ENCODE measurements at places on chromosomes 5 and 9.

GRCh38 chr5:64690417-64691151 lies at the start of gene SHISAL2B:
Gene SHISAL2B (plus strand): TSS chr5:64690503. CDS start chr5:64690624, 121 bp downstream.
- no peak for DNase-seq

GRCh38 chr9:75669721-75670120 lies 220.8 kb upstream of the PCSK5 start:
- DNase-seq = no peak

DNA sequence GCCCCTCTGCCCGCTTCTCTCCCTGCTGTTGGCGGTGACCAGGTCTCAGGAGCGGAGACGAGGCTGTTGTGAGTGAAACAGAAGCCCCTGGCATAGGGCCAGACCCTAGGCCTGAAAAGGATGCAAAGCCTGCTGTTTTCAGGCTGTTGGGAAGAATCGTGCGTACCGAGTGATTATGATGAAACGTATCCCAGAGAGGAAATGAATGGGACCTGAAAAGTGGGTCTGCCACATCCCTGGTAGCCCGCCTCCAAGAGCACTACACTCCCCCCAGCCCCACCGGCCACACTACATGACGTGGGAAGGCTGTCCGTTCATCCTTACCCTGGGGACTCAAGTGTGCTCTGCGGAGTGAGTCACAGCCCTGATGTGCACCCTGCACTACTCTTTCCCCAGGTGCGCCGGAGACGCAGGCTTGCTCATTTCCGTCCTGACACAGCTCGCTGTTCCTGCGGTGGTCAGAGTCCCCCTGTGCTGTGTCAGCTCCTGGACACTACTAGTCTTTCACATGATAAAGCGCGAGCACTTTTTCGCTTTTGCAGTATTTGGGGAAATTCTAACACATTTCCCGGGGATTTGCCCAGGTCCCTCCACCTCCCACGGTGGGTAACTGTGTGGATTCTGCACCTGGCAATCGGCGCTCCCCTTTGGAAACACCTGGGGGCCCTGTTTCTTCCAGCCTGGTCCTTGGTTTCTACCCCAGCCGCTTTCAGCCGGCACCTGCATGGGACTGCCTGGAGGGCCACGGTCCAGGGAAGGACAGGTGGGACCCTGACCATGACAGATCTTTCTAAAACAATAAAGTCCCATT lies 91.5 kb downstream of the ANKRD33B start:
- no peak for DNase-seq

DNA sequence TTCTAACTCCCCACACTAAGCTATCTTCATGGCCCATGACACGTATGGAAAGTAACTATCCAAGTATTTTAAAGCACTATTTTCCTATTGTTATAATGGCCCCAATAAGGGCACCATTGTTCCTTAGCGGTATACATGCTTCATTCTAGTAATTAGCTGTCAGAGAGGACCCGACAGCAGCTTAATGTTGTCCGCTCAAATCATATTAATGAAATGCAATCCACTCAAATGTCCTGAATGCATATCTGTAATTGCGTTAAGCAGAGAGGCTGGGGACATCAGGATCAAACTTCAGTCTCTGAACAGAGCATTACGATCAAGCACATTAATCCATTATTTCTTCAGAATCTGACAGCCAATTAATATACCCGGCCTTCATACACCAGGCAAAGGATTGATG lies 139.7 kb downstream of the CRB2 start:
- no peak for DNase-seq

- no peak for DNase-seq
Measured at GRCh38 chr5:8396246-8396645, 527.3 kb downstream of the MTRR start.

DNA sequence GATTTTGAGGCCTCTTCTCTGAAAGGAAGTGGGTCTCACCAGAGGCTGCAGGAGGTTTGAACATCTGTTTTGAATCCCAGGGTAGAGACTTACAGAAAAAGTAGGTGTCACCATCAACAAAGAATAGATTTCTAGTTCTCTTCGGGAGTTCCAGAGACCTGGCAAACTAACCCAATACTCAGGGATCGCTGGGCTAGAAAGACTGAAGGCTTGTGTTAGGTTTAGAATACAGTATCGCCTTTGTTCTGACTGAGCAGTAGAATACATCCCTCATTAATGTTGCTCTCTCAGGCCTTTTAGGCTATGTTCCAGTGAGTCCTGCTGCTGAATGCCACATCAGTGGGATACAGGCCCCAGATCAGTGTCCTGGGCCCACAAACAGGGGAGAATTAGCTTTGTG lies 27.2 kb downstream of the RUSC2 start:
- no peak for DNase-seq

- no peak for DNase-seq
Measured at GRCh38 chr5:158139161-158139560, 280.2 kb upstream of the CLINT1 start.

DNA sequence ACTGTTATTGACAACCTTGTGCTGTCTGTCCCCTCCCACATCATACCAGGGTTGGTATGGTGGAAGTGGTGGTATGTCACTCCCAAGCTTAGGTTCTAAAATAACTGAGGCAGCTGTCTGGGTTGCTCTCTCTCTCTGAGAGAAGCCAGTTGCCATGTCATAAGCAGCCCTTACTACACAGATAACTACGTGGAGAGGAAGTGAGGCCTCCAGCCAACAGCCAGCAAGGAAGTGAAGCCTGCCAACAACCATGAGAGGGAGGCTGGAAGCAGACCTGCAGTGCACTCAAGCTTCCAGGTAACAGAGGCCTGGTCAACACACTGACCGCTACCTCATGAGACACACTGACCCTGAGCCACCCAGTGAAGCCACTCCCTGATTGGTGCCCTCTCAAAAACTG lies 18.6 kb downstream of the CTNNAL1 start:
- DNase-seq = no peak

GRCh38 chr9:27528076-27528885 lies 1.3 kb downstream of the MOB3B start:
- DNase-seq = no peak

DNA sequence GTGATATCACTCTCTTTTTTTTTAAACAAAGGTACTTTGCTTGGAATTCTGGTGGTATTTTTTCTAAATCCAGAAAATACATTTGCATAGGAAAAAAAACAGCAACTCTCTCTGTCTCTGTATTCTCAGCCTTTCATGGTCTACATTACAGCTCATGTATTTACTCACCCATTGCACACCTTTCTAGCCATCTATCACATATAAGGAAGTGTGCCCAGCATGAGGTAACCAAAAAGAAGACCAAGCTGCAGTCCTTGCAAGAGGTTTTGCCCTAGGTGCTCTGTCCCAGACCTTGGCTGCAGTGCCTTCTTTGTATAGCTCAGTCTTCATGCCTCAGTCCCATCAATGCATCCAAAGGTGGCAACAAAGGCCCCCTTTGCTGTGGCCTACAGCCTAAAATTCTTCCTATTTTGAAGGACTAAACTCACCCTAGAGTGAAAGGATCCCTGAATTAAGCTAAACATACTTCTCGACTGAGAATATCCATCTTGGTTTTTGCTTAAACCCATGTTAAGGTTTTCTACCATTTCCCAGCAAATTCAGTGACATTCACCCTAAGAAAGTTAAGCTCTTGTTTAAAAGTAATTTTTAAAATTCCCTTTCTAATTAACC lies 446.4 kb downstream of the KIF4B start:
- no peak for DNase-seq

DNA sequence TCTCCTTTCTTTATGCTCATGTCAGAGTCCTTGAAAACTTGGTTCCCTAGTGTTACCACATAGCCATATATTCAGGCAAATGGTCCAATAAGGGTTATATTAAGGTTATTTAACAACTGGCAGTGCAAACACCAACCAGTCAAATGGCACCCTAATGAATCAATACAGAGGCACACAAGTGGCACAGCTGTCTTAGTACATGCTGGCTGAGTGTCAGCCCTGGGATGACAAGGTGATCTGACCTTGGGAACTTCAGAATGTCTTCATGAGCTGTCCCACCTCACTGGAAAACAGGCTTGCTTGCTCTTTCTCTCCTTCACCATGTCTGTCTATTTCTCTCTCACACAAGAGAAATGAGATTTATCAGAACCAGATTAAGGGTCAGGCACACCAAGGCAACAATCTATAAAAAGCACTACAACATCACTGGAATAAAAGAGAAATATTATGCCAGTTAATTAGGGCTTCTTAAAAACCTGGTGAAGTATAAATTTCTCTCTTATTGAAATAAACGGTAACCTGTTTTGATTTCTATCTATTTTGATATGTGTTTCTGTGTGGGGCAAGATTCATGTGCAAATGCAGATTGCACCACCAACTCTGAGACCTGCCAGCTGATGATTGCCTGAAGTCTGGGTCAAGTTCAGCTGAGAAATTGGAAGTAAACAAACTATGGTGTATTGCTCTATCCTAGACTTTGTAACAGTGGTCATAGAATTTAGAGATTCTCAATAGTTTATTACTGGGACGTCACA lies 140.7 kb downstream of the SREK1 start:
- DNase-seq = no peak

- DNase-seq = no peak
Measured at GRCh38 chr5:133890314-133890713, 78.1 kb downstream of the C5orf15 start.

- peak; percentile 44 for DNase-seq
Measured at GRCh38 chr5:132439521-132440089, 51.0 kb downstream of the IRF1 start.

GRCh38 chr9:13145340-13145739 lies 134.2 kb downstream of the MPDZ start:
- DNase-seq = no peak

- no peak for DNase-seq
Measured at GRCh38 chr5:168292786-168293696, 1.6 kb downstream of the WWC1 start.

GRCh38 chr9:71253011-71253410 lies 131.6 kb upstream of the TRPM3 start:
- no peak for DNase-seq

GRCh38 chr5:131671409-131671808 lies 36.4 kb upstream of the RAPGEF6 start:
- no peak for DNase-seq

GRCh38 chr9:104780796-104781395 lies 17.0 kb downstream of the NIPSNAP3B start:
- no peak for DNase-seq

DNA sequence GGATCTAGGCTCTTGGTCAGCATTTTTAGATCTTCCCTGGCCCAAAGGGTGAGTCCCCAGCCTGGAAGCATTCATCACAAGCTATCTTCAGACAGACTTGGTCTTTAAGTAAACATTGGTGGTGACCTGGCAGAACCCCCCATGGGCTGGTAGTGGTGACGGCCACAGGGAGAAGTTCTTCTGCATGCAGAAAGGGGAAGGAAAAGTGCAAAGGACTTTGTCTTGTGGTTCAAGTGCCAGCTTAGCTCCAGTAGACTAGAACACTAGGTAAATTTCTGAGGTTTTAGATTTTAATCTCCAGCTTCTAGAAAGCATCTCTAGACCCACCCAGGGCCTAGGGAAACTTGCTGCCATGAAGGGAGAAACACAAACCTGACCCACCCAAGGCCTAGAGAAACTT lies 584.0 kb downstream of the CHSY3 start:
- no peak for DNase-seq

DNA sequence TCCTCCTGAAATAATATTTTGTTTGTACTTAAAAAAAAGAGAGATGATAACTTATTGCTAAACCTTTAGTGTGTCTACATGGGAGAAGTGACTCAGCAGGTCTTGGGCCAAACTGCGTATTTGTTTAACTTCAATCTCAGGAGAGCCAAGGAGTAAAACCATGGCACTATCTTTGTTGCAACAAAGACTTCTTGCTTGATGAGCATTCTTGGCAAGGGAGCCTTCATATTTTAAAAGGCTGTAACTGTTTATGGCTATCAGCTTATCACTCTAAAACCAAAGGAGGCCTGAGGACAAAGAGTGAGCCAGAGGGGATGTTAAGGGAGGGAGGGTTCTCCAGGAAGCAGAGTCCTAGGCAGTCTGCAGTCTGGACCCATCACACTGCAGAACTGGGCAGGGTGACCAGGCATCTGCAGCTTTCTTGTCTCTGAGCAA lies 216.2 kb upstream of the S1PR3 start:
- no peak for DNase-seq

GRCh38 chr5:109347252-109347888 lies 62.4 kb downstream of the PJA2 start:
- DNase-seq = no peak

DNA sequence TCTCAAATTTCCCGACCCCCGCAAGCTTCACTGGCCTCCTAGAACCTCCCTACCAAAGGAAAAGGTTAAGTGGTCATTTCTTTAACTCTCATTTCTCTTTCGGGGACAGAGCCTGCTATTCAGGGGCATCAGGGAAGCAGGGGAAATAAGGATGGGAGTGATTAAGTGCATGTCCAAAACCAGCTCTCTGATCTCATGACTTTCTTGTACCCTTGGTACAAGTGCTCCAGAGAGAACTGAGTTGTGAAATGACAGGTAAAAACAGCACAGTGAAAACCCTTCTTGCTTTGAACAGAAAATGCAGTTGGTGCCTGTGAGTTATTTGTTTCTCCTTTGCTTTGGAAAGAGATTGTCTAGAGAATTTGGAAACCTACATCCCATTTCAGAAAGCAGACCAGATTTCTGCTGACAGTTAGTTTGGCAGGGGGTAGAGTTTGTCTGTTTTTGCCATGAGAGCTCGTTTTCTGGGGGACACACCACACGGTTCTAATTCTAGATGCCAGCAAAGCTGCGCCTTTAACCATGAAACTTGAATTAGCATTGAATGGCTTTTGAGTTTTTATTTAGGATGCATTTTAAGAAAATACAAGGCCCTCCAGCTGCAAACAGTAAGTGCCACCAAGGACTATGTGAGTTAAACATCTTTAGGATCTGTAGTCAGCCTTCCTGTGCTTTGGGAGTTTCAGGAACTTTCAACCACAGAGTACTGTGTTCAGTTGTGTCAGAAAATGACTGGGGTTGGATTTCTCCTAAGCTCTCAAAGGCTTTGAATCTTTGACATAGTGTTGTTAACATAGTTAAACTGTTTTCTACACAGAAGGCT lies 161.7 kb upstream of the LHFPL2 start:
- no peak for DNase-seq

DNA sequence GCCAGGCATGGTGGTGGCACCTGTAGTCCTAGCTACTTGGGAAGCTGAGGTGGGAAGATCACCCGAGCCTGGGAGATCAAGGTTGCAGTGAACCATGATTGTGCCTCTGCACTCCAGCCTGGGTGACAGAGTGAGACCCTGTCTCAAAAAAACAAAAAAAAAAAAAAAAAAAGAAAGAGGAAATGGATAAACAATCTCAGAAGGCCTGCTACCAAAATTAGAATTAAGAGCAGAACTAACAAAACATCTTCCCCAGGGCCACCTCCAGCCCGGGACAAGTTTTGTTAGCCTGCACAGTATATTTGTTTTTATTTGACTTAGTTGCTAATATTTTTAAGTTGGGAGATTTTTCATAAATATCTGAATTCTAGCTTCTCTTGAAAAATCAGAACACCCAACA lies 23.1 kb downstream of the PAX5 start:
- DNase-seq = no peak

DNA sequence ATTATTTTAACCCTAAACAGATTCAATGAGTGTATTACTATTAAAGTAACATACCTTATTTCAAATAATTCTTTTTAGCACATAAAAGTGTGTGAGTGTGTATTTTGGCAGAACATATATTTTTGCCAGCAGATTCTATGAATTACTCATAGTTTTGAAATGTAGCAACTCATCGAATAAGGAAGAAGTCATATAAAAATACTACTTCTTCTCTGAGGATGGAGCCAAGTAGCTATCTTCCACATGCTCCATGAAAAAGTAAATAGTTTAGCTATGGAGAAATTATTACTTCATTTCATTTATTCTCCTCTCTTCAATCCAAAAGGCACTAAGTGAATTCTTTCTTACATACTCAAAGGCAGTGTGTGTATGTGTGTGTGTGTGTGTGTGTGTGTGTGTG lies 1090.4 kb upstream of the CDH6 start:
- DNase-seq = no peak

Measured in GOT3 (cell line).